ENCODE measurements at places on chromosomes 1 and 21. TPM values are rescaled to one million over a fixed set of nuclear protein-coding genes. Genes with fewer than 3 reads are reported as not detected.

- no peak within 1 kb of the TSS for H3K4me3 ChIP-seq
- H3K36me3 ChIP-seq, result peaks cover 16% of the 10 kb centered on the region
- DNase-seq, result no peak
- H3K27ac ChIP-seq, result no peak within 1 kb of the TSS
- H3K27me3 ChIP-seq, result peaks cover 13% of the 10 kb centered on the region
Measured at GRCh38 chr1:1914971-1915692, at the start of gene CALML6. Gene CALML6 (plus strand): TSS chr1:1915260. CDS start chr1:1915281, 21 bp downstream.

GRCh38 chr1:67629370-67630075 is 55.5 kb upstream of the GADD45A start:
- no peaks in the 10 kb centered on the region for H3K27me3 ChIP-seq
- no peak overlapping the region for H3K4me3 ChIP-seq
- DNase-seq, result no peak
- H3K36me3 ChIP-seq, result peaks cover 5% of the 10 kb centered on the region
- H3K4me1 ChIP-seq, result peaks cover 61% of the 10 kb centered on the region

DNA sequence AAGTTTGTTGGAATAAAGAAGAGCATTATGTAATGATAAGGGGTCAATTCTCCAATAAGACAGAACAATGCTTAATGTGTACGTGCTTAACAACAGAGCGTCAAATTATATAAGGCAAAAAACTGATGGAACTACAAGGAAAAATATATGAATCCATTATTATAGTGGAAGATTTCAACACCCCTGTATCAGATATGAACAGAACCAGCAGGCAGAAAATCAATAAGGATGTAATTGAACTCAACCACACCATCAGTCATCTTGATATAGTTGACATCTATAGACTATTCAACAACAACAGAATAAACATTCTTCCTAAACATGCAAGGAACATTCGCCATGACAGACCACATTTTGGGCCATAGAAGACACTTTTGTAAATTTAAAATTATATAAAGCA is 3.6 kb upstream of the CDC73 start:
- no peak for DNase-seq
- no peak overlapping the region for H3K27ac ChIP-seq
- H3K4me3 ChIP-seq, result no peak overlapping the region
- peaks cover 25% of the 10 kb centered on the region for H3K36me3 ChIP-seq
- H3K27me3 ChIP-seq, result no peaks in the 10 kb centered on the region

The CNIH3 gene
- total RNA-seq, result 3.1 TPM
